ENCODE measurements at places on chromosomes 3 and 15. TPM values are rescaled to one million over a fixed set of nuclear protein-coding genes. Genes with fewer than 3 reads are reported as not detected.

DNA sequence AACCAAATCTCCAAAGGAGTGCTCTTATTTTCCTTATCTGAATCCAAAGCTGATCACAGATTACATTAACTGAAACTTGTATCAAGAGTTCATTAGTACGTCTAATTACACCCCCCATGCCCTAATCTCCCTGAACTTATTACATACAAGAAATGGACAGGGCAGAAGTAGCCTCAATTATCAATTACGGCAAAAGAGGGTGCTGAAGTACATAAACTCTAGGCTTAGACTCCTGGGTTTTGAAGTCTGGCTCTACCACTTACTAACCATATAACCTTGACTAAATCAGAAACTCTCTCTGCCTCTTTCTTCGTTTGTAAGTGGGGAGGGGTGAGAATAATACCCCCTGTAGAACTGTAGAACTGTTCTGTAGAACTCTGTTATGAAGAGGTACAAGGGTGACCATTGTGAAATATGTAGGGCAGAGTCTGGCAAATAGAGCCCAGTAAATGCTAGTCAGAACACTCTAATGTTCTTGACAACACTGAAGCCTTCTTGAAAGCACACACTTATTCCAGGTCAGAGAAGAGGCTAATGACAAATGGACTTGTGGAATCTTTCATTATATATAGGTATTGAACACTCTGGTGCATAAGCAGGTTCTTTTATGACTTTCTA lies 19.6 kb upstream of the OR5K4 start:
- no peak for DNase-seq

INSYN1 gene
- 1.9 TPM for polyA plus RNA-seq

- DNase-seq: no peak
These were observed 95.2 kb downstream of the SEMA6D start for GRCh38 chr15:47812470-47812999.

DNA sequence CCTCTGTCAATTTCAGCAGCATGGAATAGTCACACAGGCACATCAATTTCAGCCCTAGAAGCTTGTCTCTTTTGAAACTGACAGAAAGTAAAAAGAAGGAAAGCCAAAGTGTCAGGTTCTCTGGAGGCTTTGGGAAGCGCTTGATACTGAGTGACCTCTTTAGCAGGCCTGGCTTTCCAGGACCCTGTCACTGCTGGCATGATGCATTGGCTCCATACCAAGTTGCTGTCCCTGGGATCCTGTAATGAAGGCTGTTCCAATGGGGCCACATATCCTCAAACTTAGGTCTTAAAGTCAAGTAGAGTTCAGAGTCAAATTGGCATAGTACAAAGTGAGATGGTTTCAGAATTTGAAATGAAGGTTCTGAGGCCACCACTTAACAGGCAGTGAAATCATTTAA lies 640.9 kb downstream of the SQOR start:
- no peak for DNase-seq

DNA sequence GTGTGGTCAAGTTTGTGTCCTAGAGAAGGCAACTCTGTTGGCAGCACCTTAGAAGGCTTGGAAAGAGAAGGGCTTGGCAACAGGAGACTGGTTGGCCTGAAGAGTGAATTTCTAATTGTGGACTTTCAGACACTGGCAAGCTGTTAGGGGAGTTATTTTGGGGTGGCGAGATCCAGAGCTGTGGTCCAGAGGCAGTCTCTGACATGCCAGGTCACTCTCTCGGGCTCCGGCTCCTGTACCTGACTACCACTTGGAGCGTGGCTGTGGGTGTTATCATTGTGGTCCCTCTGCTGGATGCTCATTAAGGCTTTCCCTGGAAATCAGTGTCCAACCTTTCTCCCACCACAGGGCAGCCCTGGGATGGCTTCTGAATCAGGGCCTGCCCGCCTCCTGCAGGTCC lies 209.0 kb downstream of the SLCO3A1 start:
- DNase-seq: no peak

DNA sequence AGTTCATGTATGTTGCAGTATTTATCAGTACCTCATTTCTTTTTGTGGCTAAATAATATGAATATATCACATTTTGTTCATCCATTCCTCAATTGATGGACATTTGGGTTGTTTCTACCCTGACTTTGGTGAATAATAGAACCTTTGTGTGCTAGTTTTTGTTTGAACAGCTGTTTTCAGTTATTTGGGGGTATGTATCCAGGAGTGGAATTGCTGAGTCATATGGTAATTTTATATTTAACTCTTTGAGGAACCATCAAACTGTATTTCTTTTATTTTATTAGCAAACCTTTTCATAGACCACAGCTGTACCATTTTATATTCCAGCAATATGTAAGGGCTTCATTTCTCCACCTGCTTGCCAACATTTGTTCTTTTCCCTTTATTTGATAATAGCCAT lies 38.4 kb upstream of the RBM5 start:
- DNase-seq: no peak

DNA sequence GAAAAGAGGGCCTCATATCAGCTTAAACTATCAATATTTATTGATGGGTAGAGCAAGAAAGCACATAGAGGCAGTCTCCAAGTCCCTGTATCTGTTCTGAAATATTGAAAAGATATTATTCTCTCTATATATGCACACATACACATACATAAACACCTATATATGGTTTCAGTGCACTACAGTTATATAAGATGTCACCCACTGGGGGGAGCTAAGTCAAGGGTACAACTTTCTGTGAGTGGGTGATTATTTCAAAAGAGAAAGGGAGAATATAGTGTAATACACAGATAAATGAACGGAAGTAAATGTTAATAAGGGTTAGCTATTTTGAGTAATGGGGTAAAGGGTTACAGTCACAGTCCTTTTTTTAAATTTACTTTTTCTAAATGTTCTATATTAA lies 8.8 kb downstream of the SNTN start:
- no peak for DNase-seq

Measured in muscle of arm (tissue), 14 donors.